Kidney glomerular epithelial cell (primary cell): ENCODE measurements at places on chromosomes 1 and 21.
A peak's percentile ranks its signal among the peaks of the same experiment; 100 is the strongest.

- peak; percentile 13 for DNase-seq
These were observed 12.7 kb upstream of the B3GALNT2 start for GRCh38 chr1:235516862-235517446.

DNA sequence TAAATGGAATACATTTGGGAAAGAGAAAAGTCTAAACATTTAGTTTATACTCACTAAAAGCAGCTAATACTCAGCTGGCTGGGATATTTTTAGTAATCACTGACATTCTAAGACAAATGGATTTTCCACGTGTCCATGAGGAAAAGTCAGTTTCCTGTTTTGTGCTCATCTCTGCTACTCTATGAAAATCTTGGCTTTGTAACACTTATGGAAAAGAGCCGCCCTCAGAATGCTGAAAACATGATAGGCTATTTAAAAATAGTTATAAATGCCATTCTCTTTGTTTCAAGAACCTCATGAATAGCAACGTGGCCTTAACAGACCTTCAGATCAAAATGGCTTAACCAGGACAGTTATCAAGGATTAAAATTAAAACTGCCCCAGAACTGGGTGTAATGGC is 29.9 kb downstream of the MRAP start:
- no peak for DNase-seq

DNA sequence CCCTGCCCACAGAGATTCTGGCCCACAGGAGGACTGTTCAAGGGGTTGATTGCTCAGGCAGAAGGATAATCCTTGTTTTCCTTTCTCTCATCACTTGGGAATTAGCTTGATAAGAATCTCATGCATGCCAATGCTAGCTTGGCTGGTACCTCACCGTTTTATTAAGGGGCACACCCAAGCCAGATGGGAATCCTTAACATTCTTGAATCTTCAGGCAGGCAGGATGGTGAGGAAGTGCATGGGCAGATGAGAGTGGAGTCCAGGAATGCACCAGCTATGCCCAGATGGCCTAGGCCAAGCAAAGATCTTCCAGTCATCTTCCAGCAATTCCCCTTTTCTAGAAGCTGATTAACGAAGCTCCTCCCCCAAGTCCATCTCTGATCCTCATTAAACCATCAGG is 4.1 kb upstream of the LCE7A start:
- DNase-seq, result no peak

DNA sequence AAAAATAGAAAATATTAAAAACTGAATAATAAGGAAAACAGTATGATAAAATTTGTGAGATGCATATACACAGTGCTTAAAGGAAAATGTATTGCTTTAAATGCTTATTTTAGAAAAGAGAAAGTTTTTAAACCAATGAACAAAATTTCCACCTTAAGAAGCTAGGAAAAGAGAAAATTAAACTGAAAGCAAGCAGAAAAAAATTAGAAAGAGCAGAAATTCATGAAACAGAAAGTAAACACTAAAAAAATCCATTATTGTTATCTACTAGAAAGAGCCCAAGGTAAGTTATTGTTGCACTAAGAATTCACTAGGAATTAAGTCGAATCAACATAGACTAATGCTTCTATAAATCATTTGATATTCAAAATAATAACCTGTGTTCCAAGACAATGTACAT is 67.7 kb downstream of the PIK3R3 start:
- DNase-seq, result no peak

- DNase-seq, result no peak
These were observed 6.5 kb upstream of the ECE1 start for GRCh38 chr1:21296509-21297354.

DNA sequence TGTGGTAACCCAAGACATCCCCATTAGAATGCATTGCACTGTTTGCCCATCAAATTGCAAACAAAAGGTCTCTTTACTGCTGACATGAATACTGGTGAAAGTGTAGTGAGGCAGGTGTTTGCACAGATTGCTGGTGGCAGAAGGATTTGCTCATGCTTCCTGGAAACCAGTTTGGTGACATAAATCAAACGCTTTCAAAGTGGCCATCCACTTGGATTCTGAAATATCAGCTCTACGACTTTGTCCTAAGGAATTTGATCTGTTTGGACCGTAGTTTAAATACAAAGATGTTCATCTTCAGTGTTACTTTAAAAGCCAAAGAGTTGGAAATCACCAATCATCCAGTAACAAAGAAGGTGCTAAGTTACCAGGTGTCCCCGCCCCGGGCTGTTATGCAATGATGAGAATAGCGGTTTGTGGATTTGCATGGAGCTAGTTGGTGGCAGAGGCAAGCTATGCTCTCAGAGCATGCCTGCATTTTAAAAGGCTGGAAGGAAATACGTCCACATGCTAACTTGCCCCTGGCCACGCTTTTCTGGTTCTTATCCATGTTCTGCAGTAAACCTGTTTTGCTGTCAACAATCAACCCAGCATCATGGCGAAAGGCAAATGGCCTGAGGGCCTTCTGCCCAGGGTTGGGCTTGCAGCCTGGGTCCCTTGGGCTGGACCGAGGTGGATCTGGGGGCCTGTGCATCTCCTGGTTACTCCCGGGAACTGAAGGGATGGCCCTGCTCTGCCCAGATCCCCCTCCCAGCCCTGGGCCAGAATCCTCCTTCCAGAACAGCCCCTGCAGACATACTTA is 49.2 kb downstream of the UMODL1 start:
- no peak for DNase-seq

DNA sequence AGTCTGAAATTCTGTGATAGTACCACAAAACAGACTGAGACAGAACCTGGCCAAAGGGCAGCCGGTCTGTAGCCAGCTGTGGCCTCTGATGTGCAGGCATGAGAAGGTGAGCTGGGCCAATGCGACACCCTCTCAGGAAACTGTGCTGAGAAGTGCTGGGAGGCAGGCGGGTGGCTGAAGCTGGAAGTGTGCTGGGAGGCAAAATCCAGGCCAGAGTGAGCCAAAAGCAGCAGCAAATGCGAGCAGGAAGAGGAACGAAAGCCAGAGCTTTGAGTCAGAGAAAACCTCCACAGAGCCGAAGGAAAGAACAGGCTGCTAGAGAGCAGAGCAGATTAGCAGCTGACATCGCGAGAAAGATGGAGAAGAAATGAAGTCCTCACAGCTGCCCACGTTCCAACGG is 10.2 kb upstream of the ATP13A2 start:
- DNase-seq, result no peak

DNA sequence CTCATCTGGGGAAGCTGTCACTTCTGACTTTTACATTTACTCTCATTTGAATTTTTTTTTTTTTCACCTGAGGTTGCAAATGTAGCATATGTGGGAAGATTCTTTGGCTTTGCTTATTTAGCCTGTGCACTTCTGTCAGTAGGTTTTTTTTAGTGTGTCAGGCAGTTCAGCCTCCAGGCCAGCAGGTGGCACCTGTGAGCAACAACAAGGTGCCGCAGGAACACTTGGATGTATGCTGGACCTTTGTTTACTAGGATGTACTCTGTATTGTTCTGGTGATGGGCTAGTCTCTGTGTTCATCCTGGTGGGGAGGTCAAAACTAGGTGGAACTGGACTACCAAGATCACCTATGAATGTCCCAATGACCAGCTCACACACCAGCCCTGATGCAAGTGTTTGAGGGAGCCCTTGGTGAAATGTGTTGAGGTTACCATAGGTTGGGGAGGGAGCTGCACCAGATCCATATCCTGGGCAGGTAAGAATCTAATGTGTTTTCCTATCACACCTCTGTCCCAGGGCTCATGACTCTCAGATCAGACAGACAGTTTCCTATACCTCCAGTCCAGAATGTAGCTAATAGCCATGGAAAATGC is 618.2 kb downstream of the BRINP3 start:
- DNase-seq, result no peak

- no peak for DNase-seq
These were observed 48.7 kb upstream of the TEKT2 start for GRCh38 chr1:36035154-36035553.

DNA sequence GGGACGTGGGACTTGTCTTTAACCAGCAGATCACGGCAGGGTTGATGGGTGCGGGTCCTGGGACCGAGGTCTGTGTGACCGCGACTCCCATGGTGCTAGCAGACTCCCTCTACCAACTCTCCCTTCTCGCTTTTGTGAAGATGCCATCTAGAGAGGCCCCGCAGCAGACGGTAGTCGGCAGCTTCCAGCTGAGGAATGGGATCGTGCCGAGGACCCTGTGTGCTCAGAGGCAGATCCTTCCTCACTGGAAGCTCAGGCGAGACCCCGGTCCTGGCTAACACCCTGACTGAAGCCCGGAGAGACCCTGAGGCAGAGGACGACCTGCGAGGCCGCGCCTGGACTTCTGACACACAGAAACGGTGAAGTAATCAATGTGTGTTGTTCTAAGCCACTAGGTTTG is 12.5 kb upstream of the SPATC1L start:
- DNase-seq, result no peak

DNA sequence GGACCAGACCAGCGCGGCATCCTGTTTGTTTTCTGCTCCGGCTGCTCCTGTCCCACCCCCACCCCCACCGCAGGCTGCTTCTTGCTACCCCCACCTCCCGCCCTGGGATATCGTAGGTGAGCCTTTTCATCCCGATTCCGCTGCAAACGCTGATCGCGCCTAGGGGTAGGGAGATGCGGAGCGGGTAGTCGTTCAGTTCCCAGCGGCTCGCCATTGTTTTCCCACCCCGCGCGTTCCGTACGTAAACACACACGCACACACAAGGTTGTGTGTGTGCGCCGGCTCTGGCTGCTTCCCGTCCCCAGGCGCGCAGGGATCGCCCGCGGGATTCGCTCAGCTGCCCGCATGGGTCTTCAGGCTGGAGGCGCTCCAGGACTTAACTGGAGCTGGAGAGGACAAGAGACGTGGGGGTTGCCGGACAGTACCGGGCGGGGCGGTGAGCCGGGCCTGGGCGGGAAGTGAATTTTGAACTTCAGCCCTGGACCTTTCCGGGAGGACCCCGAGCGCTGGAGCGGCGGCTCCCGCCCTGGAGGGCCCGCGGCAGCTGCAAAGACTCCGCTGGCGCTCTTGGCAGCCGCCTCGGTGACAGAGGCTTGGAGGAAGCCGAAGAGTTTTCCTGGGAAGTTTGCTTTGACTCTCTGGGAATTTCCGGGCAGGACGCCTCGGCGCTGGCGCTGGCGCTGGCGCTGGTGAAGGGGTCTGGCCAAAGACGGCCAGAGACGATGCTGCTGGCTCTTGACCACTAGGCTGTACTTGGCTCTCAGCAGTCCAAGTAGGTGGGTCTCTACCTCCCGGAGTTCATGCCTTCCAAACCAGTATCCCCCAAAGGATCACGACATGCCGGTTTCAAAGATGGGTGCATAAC is 1.6 kb downstream of the SOX13 start:
- DNase-seq, result peak; percentile 62

- DNase-seq, result no peak
These were observed 31.0 kb downstream of the CC2D1B start for GRCh38 chr1:52334906-52335528.

GRCh38 chr1:41646186-41646585 is 161.7 kb upstream of the EDN2 start:
- no peak for DNase-seq

- no peak for DNase-seq
These were observed 16.8 kb downstream of the PANK4 start for GRCh38 chr1:2509589-2509988.

- DNase-seq, result no peak
These were observed 238 bp upstream of the SCP2 start for GRCh38 chr1:52926864-52927211.

DNA sequence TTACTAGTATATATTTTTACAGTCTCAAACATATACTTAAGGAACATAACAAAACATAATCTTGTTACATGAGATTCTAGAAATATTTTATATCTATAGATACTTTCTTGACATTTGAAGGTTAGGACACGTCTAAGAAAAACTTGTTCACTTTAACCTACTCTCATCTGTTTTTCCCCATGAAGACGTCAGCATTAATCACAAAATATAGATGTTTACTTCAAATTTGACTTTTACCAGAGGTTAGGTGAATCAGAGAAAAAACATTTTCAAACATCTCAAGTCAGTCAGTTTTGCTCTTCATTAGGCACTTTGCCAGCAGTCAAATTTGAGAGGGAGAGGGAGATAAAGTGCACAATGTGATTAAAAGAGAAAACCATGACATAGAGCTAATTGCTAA is 47.7 kb downstream of the BRINP3 start:
- no peak for DNase-seq

DNA sequence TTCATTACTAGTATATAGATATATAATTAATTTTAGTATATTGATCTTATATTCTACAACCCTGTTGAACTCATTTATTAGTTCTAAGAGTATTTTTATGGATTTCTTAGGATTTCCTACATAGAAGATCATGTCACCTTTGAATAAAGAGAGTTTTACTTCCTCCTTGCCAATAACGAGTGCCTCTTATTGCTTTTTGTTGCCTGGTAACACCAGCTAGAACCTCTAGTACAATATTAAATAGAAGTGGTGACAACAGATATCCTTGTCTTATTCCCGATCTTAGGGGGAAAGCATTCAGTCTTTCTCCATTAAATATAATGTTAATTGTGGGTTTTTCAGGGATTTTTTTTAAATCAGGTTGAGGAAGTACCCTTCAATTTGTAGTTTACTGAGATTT is 40.8 kb downstream of the WNT2B start:
- no peak for DNase-seq

DNA sequence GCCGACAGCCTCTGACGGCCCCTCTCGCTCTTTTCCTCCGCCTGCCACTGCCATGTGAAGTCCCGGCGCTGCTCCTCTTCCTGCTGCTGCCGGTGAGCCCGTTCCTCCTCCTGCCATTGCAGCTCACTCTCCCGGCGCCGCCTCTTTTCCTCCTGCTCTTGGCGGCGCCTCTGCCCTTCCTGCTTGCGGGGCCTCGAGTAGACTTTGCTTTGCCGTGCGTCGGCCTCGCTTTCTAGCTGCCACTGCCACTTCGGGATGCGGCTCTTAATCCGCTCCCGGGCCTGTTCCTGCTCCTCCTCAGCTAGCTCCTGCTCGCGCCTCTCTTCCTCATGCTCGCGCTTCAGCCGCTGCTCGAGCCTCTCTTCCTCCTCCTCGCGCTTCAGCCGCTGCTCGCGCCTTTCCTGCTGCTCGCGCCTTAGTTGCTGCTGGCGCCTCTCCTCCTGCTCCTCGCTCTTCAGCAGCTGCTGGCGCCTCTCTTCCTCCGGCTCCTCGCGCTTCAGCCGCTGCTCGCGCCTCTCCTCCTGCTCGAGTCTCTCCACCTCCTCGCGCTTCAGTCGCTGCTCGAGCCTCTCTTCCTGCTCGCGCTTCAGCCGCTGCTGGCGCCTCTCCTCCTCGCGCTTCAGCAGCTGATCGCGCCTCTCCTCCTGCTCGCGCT is 4.3 kb downstream of the TCHH start:
- peak; percentile 58 for DNase-seq

DNA sequence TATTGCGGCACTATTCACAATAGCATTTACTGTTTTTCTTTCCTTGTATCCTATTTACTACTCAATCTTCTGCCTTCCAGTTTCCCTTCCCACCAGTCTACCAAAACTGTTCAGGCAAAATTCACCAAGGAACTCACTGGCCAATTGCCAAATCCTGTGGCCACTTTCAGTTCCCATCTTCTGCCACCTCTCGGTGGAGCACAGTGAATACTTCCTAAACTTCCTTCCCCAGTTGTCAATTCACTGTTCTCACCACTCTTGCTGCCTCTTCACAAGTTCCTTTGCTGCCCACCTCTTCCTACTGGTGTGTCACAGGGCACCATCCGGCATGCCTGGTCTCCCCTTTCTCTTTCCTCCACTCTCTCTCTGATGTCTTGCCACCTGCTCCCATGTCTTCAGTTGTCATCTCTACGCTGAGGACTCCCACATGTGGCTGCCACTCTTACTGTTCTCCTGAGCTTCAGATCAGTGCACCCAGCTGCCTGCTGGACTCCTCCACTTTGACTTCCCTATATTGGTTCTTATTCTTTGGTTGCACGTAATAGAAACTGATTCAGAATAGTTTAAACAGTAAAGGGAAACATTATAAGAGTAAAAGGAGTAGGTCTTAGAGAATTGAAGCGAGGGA is 114.4 kb downstream of the PIK3R3 start:
- DNase-seq, result no peak
